ENCODE measurements at places on chromosomes 2 and 18.

- DNase-seq: no peak
Observed at GRCh38 chr2:209425471-209426071, 1.7 kb downstream of the MAP2 start.

GRCh38 chr2:238096311-238097011 lies 3.7 kb upstream of the ESPNL start:
- DNase-seq: no peak

DNA sequence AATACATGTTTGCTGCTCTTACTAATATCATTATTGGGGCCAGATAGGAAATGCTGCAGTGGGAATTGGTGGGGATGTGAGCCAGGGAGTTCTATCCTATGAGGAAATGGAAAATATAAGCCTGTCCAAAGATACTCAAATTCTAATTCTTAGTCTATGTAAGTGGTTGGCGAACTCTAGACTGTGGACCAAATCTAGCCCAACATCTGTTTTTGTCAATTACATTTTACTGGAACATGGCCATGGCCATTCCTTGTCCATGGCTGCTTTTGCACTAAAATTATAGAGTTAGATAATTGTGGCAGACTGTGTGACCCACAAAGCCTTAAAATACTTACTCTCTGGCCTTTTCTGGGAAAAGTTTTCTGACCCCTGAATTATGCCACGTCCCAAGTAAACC lies 113.3 kb downstream of the MGAT5 start:
- DNase-seq: no peak

- DNase-seq: no peak
Observed at GRCh38 chr2:23696752-23697045, 230.2 kb downstream of the ATAD2B start.

DNA sequence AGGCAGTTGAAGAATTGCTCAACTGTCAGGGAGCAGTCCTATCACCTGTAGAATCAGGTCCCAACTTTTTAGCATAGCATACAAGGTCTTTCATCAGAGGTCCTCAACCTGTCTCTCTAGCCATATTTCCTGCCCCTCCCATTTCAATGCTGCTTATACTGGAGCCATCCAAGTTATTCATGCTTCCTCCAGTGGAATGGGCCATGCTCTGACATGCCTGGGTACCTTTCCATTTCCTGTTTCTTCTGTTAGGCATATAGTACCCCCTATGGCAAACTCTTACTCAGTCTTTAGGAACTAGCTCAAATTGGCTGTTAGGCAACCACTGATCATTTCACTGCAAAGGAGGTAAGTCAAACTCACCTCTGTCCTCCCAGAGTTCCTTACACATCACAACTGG lies 51.0 kb upstream of the ABCA12 start:
- DNase-seq: no peak

GRCh38 chr18:75471850-75472249 lies 44.3 kb upstream of the SMIM21 start:
- no peak for DNase-seq

GRCh38 chr2:184031402-184032147 lies 566.8 kb upstream of the ZNF804A start:
- no peak for DNase-seq

- DNase-seq: no peak
Observed at GRCh38 chr2:179049546-179050311, at the start of gene CCDC141. TSS of gene CCDC141 (minus strand) at chr2:179050137. CDS start at chr2:179049941, 196 bp downstream.

DNA sequence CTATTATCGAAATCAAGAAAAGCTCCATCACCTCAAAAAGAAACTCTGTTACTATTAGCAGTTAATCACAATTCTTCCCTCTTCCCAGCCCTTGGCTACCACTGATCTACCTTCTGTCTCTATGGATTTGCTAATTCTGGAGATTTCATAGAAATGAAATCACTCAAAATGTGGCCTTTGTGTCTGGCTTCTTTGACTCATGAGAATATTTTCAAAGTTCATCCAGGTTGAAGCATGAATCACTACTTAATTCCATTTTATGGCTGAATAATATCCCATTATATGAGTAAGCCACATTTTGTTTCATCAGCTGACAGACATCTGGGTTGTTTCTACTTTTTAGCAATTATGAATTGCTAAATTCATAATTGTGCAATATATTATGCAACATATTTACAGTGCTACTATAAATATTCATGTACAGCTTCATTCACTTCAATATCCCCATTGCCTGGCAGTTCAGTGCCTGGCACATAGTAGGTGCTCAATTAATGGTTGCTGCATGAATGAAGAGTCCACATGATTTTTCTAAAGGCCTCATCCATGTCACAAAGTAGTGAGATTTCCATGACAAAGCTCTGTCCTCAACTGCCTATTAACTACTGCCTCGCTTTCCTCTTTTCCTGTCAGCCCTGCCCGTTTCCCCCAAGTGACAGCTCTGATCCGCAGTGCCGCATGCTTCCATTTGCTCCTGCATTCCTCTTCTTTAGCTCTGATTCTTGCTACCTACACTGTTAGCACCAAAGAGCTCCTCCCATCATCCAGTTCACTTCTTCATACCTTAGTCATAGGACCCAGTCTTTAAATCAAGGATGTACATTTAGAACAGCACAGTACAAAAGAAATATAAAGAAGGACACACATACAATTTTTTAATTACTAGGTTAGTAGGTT lies 32.8 kb downstream of the CCDC93 start:
- DNase-seq: no peak

- DNase-seq: no peak
Observed at GRCh38 chr18:63677500-63678225, 16.0 kb upstream of the SERPINB3 start.

GRCh38 chr2:19504400-19505198 lies 146.2 kb upstream of the OSR1 start:
- DNase-seq: no peak

- DNase-seq: no peak
Observed at GRCh38 chr2:232689152-232689910, 7.8 kb upstream of the GIGYF2 start.

- no peak for DNase-seq
Observed at GRCh38 chr18:58727776-58728500, 56.7 kb downstream of the MALT1 start.

DNA sequence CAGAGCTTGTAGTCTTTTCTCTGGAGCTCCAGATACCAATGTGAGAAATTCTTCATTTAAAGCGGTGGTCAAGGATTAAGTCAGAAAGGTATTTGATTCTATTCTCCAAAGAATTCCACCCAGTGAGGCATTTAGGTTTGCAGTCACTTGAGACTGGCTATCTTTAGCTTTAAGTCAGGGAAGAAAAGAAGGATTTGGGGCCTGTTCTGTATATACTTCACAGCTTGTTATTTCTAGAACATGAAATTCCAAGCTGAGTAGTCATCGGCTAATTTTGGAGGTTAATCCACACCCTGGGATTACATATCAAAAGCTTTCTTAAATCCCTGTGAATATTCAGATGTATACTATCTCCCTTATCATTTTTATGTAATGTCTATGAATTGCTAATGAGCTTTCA lies 39.4 kb downstream of the MYOM1 start:
- DNase-seq: no peak

DNA sequence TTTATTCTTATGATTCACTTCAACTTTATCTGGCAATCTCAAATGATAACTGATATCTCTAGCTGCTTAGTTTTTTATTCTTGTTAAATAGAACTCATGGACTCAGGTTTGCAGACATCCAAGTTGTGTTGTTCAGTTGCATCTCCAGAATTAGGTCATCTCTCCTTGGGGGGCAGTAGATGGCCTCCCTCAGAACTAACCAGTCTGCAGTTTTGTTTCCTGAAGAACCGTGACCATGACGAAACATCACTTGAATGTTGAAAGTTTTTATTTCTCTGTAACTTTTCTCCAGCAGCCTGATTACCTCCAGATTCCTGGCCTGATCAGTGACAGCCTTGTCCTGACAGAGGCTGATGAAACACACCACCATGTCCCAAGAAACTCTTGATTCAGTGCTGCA lies 321.5 kb downstream of the GALNT13 start:
- DNase-seq: no peak

DNA sequence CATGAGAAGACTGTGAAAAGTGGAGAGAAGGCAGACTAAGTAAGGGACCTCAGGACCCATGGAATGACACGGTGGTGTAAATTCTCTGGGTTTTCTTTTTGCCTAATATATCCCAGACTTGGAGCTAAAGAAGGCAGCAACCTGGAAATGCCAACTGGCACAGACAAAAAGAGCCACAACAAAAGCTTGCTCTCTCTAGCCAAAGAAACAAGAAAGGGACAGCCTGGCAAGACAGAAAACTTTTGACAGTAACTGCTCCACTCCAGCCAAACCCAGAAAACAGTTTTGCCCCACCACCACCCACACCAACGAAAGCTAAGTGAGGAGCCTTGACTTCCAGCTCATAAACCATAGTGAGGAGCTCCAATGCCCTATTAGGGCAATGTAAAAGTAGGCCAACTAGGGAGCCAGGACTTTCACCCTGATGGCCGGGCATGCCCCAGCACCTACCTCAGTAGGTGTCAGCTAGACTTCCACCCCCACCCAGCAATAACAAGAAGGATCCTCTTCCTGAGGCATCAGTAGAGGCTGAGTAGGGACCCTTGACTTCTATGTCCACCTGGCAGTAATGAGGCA lies 35.5 kb downstream of the PELI1 start:
- no peak for DNase-seq

GRCh38 chr18:60664736-60665135 lies 292.2 kb upstream of the MC4R start:
- no peak for DNase-seq

- DNase-seq: no peak
Observed at GRCh38 chr18:62537042-62537894, 14.4 kb downstream of the ZCCHC2 start.

DNA sequence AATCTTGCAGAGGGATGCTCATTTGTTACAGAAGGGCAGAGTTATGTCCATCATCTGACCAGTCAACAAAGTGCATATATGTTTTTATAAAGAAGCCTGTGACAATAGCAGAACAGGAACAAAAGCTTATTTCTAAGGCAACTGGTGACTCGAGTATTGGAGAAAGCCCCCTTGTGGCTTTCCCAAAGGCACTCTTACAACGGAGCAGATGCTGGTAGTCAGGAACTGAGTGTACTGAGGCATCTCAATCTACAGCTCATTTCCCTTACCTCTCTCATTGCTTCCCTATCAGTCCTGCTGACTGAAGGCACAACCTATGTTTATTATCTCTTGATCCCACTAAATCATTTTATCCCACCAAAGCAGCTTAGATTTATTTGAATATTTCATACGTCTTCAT lies 557.1 kb upstream of the CHAC2 start:
- DNase-seq: no peak

DNA sequence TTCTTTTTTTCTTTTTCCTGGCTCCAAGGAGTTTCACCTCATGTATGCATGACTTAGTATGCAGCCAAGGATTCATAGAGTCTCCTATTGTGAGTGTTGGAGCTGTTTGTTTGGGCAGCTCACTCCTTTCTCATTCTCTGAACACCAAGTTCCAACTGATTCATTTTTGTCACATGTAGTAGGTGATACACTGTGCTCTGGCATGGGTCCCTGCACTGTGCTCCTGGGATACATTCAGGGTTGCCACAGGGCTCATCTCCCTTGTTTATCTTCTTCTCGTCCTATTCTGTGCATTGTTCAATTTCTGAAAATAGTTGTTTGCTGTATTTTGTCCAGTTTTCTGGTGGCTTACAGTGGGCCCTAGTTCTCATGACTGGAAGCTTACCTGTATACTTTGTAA lies 96.8 kb downstream of the ZNF407 start:
- DNase-seq: no peak

DNA sequence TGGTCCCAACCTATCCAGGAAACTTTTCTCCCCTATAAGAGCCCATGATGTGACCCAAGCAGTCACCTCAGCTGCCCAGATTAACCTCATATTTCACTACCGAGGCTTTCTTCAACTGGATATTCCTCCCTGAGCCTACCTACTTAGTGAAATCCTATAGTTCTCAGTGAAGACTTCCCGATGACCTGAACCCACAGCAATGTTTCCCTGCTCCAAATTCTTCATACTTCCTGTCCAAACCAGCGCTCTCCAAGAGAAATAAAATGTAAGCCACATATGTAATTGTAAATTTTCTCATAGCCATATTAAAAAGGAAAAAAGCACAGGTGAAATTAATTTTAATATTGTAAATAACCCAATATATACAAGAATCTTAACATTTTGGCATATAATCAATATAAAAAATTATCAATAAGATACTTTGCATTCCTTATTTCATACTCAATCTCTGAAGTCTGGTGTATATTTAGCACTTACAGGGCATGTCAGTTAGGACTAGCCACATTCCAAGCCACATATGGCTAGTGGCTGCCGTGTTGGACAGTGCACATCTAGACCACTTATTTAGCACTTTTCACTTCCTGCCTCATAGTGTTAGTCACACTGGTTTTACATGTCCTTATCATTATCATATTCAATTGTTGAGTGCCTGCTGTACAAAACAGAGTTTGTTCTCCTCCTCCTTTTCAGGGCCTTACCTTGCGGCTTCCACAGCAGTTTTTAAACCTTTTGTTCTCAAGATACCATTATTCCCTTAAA lies 1.9 kb upstream of the STAT4 start:
- no peak for DNase-seq

DNA sequence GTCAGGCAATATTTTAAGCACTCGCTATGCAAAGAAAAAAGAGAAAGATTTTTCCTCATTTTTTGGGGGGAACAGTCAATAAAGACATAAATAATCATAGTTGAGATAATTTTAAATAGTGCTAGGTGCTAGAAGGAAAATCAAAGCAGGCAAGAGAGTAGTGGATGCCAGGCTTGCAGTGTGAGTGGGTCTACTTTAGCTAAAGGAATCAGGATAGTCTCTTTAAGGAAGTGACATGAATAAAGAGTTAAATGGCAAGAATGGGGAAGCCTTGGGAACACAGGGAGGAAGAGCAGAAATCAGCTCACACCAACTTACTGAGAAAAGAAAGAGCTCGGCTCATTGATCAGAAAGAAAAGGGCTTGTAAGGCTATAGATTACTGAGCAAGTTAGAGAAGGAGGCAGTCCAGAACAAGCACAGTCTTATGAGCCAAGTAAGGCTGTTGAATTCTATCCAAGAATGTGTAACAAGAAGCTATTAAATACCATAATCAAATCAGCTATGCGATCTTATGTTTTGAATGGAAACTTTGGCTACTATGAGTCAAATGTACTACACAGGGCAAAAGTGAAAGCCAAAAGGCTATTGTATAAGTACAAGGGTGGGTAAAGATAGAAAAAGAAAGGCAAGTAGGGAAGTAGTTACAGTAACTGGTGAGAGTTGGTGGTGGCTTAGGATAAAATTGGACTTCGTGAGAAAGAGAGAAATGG lies 833.8 kb upstream of the PIK3C3 start:
- DNase-seq: no peak

DNA sequence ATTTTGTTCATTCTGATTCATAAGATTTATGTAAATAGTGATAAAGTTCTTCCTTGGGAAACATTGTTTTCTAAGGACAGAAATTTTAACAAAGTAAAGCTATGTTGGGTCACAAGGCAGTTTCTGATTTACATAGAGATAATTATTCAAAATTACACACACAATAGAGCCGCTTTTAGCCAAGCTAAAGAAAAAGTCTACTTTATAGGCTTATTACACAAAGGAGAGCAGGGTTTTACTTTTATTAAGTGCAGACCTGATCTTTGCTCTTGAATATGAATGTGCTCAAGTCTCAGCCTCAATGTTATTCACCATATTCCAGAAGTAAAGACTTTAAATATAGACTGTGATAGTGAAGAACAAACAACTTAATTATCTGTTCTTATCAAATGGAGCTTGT lies 787.8 kb upstream of the LINC00305 start:
- DNase-seq: no peak

- DNase-seq: no peak
Observed at GRCh38 chr2:200786423-200786822, 25.3 kb upstream of the BZW1 start.

Data from stimulated activated CD8-positive, alpha-beta memory T cell treated with anti-CD3 and anti-CD28 coated beads, Interleukin-2, amount 100 ng/mL, for 48 hours (primary cell).